ENCODE measurements at places on chromosomes 13 and 19.

DNA sequence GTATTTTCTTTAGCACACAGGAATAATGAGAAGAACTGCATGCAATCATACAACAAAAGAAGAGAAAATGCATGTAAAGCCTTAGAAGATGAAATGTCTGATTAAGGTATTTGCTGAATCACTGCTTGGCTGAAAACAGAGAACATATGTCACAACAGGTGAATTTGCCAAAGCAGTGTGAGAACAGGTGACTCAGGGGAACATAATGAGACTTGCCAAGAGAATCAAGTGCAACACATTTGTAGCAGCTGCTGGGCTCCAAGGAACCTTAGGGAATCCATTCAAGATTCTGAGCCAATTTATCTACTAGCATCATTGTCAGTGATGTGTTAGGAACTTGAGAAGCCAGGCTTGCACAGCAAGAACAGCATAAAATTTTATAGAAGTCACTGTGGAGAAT is 273.1 kb downstream of the PCDH20 start:
- DNase-seq: no peak

DNA sequence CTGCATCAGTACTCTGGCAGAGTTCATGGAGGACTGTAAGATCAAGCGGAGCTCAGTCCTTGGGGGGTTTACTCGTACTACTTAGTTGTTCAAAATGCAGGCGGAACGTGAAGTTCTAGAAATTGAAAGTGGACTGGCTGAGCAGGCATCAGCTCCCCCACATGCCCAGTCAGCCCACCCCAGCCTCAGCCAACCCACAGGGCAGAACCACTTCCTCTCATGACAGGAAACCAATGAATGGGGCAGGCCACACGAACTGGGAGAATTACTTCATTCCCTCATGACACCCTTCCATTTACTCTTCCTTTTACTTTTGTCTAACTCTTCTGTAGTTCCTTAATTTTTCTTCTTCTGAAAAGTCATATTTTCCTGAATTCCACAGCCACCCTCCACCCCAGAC is 71.9 kb downstream of the FLT1 start:
- DNase-seq: no peak

DNA sequence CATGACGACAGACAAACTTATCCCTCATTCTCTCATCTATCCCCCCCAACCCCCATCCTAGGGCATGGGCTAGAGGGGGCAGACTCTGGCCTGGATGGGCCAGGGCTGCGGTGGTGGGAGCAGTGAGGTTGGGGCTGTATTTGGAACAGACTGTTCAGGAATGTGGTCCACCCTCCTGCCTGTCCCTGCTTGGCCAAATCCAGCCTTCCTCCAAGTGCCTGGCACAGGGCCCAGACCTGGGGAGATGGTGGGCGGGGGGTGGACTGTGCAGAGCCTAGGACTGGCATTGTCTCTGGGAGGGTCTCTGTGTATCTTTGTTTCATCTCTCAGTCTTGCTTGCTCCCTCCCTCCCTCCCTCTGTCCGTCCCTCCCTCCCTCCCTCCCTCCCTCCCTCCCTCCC is 14.2 kb downstream of the EGLN2 start:
- DNase-seq: no peak

DNA sequence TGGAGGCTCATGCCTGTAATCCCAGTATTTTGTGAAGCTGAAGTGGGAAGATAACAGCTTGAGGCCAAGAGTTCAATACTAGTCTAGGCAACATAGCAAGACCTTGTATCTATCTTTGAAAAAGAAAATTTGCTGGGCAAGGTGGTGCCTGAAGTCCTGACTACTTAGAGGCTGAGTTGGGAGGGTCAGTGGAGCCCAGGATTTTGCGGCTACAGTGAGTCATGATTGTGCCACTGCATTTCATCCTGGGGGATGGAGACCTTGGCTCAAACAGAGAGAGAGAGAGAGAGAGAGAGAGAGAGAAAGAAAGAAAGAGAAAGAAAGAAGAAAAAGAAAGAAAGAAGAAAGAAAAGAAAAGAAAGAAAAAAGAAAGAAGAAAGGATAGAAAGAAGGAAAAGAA is 1872.3 kb upstream of the PCDH20 start:
- DNase-seq: no peak
